CD4-positive, CD25-positive, alpha-beta regulatory T cell (primary cell): ENCODE measurements at places on chromosomes 1 and 21.
A peak's percentile ranks its signal among the peaks of the same experiment; 100 is the strongest.

- no peaks in the 10 kb centered on the region for H3K27me3 ChIP-seq
- DNase-seq, result no peak
- H3K4me3 ChIP-seq, result no peak overlapping the region
- no peaks in the 10 kb centered on the region for H3K4me1 ChIP-seq
- H3K27ac ChIP-seq, result no peak overlapping the region
Observed at GRCh38 chr21:38956856-38957571, 151.3 kb downstream of the ETS2 start.

DNA sequence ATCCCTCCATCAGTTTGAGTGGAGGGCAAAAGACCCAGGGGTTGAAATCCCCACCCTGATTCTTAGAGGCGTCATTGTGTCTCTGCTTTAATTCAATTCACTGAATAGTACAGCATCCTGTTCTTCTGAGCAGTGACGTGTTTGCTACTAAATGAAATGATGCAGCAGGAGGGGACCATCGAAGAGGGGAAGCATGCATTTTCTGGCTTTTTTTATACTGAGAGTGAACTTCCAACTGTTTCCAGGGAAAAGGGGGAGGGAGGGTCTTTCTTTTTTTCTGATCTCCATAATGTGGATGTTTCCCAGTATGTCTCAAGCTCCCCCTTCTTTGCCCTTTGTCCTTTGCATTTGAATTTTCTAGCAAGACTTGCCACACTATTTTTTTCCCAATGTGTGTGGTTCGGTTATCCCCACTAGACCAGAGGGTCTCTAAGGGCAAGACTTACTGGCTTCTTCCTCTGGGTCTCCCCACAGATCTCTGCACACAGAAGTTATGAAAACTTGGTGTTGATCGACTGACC lies 2.7 kb downstream of the INTS3 start:
- no peaks in the 10 kb centered on the region for H3K36me3 ChIP-seq
- no peak for DNase-seq
- no peaks in the 10 kb centered on the region for H3K27me3 ChIP-seq
- no peak overlapping the region for H3K27ac ChIP-seq
- no peak overlapping the region for H3K4me3 ChIP-seq
- H3K4me1 ChIP-seq, result peaks cover 24% of the 10 kb centered on the region

DNA sequence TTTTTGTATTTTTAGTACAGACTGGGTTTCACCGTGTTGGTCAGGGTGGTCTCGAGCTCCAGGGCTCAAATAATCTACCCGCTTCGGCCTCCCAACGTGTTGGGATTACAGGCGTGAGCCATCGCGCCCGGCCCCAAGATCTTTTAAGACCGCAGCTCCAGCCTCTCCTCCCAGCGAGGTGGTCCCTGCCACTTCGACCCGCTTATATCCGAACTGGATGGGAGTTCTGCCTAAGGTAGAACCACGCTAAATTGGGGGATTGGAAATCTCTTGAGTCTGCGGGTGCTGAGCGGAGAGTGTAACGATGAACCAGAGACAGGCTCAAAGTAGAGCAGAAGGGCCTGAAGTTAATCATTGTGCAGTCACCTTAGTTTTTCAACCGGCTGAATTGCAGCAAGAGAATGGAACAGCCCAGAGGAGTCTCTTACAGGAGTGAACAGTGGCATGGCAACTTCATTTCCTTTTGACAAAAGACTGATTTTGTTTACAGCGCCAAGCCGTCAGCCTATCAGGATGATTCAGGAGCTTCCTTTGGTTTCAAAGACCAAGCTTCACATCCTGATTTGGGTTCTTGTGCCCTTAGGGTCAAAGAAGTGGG lies 726 bp upstream of the CYB5R1 start:
- peak overlapping the region; percentile 87 for H3K27ac ChIP-seq
- peaks cover 11% of the 10 kb centered on the region for H3K36me3 ChIP-seq
- peak; percentile 67 for DNase-seq
- H3K27me3 ChIP-seq, result no peaks in the 10 kb centered on the region
- H3K4me1 ChIP-seq, result peaks cover 22% of the 10 kb centered on the region
- peak overlapping the region; percentile 85 for H3K4me3 ChIP-seq

DNA sequence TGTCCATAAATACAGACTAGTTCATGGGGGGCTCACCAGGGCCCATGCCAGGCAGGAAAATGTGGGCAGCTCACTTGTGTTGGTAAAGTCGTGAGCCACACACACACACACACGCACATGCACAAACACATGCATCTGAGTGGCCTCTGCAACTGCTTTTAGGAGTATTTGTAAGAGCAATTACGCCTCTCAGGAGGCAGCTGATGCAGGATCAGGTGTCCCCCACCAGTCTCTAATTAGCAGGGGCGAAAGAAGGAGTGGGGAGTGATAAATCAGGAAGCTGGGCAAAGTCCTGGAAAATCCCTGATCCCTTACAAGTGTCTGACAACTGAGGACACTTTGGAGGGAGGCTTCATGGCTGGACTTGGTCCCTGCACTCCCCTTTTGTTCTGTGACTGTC lies 5.7 kb upstream of the IVL start:
- peaks cover 6% of the 10 kb centered on the region for H3K27me3 ChIP-seq
- no peak overlapping the region for H3K4me3 ChIP-seq
- H3K27ac ChIP-seq, result no peak overlapping the region
- no peaks in the 10 kb centered on the region for H3K36me3 ChIP-seq

GRCh38 chr21:27571706-27572105 lies 604.8 kb upstream of the ADAMTS5 start:
- H3K27ac ChIP-seq, result no peak overlapping the region
- no peak for DNase-seq
- no peaks in the 10 kb centered on the region for H3K4me1 ChIP-seq
- H3K36me3 ChIP-seq, result no peaks in the 10 kb centered on the region
- no peaks in the 10 kb centered on the region for H3K27me3 ChIP-seq
- H3K4me3 ChIP-seq, result no peak overlapping the region

DNA sequence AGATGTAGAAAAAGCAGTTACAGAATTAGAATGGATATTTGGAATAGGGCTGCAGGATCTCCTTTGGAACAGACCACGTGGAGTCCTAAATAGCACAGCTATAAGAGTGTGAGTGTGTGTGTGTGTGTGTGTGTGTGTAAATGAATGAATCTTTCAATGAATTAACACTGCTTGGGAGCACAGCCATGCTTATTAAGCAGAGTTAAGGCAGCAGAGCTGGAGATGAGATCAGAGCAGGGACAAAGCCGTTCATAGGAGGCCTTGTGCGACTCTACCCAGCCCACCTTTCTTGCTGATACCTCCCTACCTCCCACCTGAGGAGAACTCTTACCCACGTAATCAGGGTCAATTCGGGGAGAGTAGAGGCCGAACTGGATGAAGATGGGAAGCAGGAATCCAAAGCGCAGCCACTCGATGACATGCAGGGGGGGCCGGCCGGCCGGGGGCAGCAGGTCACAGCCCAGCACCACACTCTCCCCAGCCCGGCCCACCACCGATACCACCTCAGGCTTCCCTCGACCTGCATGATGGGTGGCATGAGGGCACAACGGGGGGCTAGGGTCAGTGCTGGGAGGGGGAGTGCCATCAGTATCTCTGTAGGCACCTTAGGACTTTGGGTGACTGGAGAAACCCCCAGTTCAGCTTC lies 2.7 kb downstream of the IGSF9 start:
- H3K27me3 ChIP-seq, result peaks cover 18% of the 10 kb centered on the region
- H3K4me3 ChIP-seq, result no peak overlapping the region
- peaks cover 8% of the 10 kb centered on the region for H3K4me1 ChIP-seq
- DNase-seq, result no peak
- H3K36me3 ChIP-seq, result no peaks in the 10 kb centered on the region
- H3K27ac ChIP-seq, result no peak overlapping the region

DNA sequence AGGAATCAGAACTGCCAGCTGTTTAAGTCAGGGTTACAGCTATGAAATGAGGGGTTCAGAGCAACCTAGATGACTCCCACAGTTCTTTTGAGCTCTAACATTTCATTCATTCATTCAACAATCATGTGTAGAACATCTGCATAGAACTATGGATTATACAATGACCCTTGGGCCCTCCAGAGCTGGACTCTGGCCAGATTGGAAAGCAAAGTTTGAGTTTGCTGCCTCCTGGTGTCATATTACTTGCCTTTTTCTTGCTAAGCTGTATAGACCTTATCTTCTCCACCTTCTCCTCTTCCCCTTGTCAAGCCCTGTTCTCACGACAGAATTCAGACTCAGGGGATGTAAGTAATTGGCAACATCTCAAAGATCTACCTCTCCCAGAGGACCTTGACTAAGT lies 4.0 kb downstream of the CASQ2 start:
- H3K27me3 ChIP-seq, result no peaks in the 10 kb centered on the region
- no peak for DNase-seq
- no peaks in the 10 kb centered on the region for H3K4me1 ChIP-seq

DNA sequence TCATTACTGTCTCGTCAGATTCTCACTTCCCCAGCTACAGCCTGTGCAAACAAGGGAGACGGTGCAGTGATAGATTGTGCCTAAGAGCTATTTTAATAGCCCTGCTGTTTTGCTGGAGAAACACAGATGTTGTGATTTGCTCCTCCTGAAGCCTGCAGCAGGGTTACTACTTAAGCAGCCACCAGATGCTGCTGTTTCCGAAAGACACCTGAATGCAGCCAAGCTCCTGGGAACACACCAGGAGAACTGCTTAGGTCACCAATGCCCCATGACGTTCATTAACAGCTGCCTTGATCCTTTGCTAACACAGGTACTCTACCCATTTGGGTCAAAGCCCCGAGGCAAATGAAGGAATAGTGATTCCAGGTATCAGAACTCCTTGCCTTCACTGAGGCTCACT lies 411.8 kb upstream of the DAB1 start:
- DNase-seq, result no peak
- no peak overlapping the region for H3K4me3 ChIP-seq
- no peaks in the 10 kb centered on the region for H3K36me3 ChIP-seq
- no peaks in the 10 kb centered on the region for H3K27me3 ChIP-seq
- H3K27ac ChIP-seq, result no peak overlapping the region
- H3K4me1 ChIP-seq, result no peaks in the 10 kb centered on the region

DNA sequence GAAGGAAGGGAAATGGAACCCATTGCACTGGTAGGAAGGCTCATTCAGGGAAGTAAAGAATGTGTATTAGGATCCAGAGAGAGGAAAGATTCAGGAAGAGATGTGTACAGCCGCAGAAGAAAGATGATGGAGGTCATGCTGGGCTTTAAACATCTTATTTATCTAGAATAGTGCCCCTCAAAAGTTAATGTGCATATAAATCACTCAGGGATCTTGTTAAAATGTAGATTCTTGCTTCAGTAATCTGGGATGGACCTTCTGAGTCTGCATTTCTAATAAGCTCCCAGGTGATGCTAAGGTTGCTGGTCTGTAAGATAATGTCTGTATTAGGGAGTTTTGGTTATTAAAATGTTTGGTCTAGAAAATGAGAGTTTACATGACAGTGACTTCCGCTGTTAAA lies 46.3 kb downstream of the ADGRL2 start:
- DNase-seq, result no peak
- no peak overlapping the region for H3K27ac ChIP-seq
- H3K4me1 ChIP-seq, result no peaks in the 10 kb centered on the region
- H3K4me3 ChIP-seq, result no peak overlapping the region

DNA sequence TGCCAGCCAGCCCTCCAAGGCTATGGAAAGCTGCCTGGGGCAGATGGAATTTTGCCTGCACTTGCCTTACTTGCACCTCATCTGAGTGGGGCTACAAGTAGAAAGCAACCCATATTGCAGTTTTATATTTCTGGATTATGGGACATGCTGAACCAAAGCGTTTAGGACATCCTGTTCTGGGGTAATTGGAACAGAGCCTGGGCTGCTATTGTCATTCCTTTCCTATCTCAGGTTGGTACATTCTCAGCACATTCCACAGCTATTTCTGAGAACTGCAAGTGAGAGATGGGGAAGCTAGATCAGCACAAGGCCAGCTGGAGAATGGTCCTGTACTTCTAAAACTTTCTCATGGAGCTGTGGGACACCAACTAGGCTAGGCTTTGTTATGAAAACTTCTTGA lies 713.8 kb downstream of the KCNT2 start:
- H3K4me3 ChIP-seq, result no peak overlapping the region
- DNase-seq, result no peak
- no peaks in the 10 kb centered on the region for H3K36me3 ChIP-seq
- no peaks in the 10 kb centered on the region for H3K4me1 ChIP-seq

- no peak overlapping the region for H3K4me3 ChIP-seq
- H3K4me1 ChIP-seq, result peaks cover 22% of the 10 kb centered on the region
- peak overlapping the region; percentile 10 for H3K27ac ChIP-seq
- no peak for DNase-seq
Observed at GRCh38 chr1:225919906-225920305, 4.1 kb downstream of the PYCR2 start.

DNA sequence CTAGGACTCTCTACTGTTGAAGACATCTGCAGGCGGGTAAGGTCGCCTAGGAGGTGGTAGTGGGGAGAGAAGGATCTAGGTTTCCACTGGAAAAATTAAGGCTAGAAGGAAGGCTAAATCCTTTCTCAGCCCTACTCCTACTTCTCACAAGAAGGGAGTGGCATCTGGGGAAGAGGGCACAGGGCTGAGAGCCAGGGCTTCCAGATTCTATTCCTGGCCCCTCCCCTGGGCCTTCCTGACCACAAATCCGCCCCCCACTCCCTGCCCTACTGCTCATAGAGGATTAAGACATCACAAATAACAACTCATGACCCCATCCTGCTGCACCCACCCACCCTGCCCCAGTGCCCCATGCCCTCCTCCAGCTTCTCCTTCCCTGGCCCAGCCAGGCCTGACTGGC lies 2.5 kb downstream of the PHLDA3 start:
- no peak for DNase-seq
- H3K4me1 ChIP-seq, result peaks cover 6% of the 10 kb centered on the region
- H3K4me3 ChIP-seq, result no peak overlapping the region
- H3K27ac ChIP-seq, result no peak overlapping the region
- peaks cover 7% of the 10 kb centered on the region for H3K27me3 ChIP-seq

GRCh38 chr21:15614766-15615165 lies 115.0 kb upstream of the USP25 start:
- H3K27ac ChIP-seq, result no peak overlapping the region
- no peak overlapping the region for H3K4me3 ChIP-seq
- H3K27me3 ChIP-seq, result no peaks in the 10 kb centered on the region

DNA sequence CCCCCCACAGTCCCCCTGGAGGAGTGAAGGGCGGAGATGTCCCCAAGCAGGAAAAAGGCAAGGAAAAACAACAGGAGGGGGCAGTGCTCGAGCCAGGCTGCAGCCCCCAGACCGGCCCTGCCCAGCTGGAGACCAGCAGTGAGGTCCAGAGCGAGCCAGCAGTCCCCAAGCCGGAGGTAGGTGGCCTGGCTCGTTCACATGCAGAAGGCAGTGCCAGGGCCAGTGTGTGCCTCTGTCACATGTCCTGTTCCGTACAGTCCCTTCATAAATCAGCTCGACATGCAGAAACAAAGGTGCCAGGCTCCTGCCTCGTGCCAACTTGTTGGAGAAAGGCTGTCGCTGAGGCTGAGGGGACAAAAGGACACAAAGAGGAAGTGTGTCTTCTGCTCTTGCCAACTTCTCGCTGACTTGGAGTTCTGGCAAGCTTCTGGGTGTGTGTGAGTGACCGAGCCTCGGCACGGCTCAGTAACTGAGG lies 24.1 kb upstream of the MPZL1 start:
- H3K27ac ChIP-seq, result no peak overlapping the region
- H3K4me3 ChIP-seq, result no peak overlapping the region
- no peaks in the 10 kb centered on the region for H3K4me1 ChIP-seq
- peaks cover 96% of the 10 kb centered on the region for H3K36me3 ChIP-seq
- DNase-seq, result no peak

GRCh38 chr1:151584278-151584677 lies 27.6 kb upstream of the SNX27 start:
- no peaks in the 10 kb centered on the region for H3K4me1 ChIP-seq
- peaks cover 3% of the 10 kb centered on the region for H3K27me3 ChIP-seq
- peaks cover 3% of the 10 kb centered on the region for H3K36me3 ChIP-seq

GRCh38 chr21:28220680-28221079 lies 772.0 kb downstream of the LTN1 start:
- no peaks in the 10 kb centered on the region for H3K27me3 ChIP-seq
- H3K27ac ChIP-seq, result no peak overlapping the region
- no peaks in the 10 kb centered on the region for H3K36me3 ChIP-seq

- H3K27me3 ChIP-seq, result no peaks in the 10 kb centered on the region
- no peaks in the 10 kb centered on the region for H3K36me3 ChIP-seq
- H3K4me3 ChIP-seq, result no peak overlapping the region
- DNase-seq, result no peak
Observed at GRCh38 chr1:18187054-18187453, 79.5 kb downstream of the IGSF21 start.
